HFF-Myc (cell line): ENCODE measurements at places on chromosomes 11 and 22.

DNA sequence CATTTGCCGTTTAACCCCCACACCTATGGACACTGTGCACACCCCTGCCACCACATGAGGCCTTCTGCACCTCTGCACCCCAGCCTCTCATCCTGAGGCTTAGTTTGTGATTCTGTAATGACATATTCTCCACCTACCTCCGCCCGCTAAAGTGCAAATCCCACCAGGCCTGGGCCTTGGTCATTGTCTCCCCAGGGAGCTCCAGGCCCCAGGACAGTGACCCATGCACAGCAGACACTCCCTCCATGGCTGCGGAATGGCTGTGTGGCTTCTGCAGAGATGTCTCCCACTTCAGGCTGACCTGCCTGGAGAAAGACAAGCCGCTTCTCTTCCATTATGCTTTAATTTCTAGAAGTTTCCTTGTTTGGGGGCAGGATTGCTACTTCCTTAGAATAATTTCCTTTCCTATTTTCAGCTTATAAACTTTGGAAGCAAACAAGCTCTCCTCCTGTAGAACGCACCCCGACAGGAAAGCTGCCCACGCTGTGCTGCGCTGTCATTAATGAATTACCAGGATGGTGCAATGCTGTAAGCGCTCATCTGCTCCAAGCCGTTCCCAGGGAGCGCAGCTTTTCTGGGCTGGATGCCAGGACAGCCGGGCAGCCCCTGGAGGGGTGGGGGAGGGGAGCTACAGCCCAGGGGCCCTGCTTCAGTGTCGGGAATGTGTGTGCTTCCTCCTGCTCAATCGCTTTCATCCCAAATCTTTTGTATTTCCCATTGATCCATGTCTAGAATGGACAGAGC, 618.0 kb downstream of the BRD1 start:
- DNase-seq, result no peak

DNA sequence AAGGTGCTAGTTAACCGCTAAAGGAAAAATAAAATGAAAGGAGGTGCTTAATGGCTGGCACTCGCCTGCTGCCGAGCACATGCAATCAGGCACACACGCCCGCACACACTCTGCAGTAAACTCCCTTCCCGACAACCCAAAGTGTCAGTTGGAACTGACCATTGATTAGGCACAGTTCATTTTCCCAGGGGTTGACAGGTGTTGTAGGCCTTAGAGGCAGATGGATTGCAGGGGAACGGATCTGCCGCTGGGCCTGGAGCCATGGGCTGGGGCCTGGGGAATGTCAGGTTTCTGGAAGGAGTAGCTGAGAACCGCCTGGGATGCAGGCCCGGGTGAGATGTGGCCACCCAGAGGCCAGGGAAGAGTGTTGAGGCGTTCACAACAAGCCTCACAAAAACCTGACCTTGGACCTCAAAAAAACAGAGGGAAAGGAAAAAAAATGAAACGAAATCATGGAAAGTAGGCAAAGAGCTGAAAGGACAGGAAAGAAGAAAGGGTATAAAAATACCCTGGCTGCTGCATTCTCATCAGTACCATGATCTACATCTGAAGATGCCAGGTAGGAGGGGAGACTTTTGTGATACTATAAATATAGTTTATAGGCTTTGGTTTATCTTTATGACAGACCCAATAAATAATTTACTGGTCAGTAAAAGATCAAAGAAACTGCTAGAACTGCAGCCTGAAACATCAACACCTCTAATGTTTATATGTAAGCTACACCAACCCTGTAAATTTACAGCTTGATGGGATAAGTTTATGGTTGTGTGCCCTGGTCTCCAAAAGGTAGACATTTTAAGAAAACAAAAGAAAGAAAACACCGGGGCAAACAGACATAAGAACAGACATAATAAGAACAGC, 313.4 kb downstream of the BUD13 start:
- no peak for DNase-seq

GRCh38 chr11:12705874-12706273, 31.7 kb downstream of the TEAD1 start:
- no peak for DNase-seq

DNA sequence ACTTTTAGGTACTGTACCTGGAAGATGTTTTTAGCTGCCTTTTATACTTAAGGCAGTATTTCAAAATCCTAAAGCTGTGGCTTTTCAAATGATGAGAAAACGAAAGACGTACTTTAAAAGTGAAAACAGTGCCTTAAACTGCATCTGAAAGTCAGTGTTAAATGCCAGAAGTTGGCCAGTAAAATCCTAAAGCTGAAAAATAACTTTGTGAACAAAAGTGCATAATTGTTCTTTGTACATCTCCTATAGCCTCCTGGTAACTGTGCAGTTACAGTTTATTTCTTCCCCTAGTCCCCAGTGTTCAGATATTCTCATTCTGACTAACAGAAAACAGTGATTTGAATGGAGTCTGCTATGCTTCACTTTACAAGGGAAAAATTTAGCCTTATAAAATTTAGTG, 6.8 kb downstream of the EED start:
- no peak for DNase-seq

DNA sequence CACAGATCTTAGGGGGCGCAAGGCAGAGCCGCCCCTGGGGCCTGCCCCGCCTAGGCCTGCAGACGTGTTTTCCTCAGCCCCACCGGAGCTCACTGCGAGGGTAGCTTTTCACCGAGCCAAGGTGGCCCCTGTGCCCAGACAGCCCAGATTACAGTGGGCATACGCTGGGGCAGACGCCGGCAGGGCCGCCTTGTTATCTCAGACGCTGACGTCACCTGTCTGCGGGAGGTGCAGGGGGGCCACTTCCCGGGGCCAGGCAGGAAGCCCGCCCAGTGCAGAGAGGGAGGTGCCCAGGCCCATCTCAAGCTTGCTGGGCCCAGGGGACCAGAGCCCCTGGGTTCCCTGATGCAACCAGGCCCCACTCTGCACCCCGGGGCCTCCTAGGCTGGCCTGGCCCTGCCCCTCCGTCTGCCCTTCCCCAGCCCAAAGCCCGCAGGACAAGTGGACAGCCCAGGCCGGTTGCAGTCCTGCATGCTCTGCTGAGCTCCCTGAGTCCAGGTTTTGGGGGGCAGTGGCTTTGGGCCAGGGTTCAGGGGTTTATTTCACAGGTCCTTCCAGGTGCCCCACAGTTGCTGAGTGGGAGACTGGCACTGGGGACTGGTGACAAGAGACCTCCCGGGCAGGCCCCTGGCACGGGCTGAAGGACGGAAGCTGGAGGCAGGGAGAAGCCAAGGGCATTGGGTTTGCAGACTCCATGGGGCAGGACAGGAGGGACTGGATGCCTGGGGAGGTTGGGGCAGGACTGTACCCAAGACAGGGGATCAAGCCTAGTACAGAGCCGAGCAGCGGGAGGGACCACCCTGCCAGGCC, 38.6 kb downstream of the IGF2 start:
- DNase-seq, result no peak

DNA sequence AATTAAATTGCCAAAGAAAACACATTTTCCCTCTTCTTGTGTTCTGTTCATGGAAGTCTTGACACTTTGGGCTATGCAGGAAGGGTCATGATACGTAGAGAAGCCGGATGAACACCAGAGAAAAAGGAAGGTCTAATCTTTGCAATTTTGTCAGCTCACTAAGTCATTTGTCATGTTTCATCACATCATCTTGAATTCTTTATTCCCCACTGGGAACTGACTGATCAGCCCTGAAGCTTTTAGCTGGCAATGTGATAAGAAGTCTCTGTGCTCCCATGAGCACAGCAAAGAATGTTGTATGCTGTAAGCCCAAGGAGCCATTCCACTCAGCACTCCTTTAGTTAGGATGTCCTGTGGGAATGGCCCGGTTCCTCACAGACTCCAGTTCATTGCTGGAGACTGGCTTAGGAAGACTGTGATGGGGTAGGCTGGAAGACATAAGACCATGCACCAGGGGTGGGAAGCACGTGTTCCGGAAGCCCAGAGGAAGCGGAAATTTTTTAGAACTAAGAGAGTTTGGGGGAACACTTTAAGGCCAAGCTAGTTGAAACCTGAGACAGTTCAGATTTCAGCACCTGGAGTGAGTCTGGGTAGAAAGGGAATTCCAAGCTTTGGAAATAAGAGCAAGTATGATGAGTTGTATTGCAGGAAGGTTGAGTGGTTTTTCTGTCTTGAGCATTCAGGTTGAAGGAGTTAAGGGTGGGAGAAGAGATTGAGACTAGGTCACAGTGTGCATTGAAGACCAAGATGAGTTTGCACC, 306.7 kb upstream of the MTNR1B start:
- DNase-seq, result no peak

DNA sequence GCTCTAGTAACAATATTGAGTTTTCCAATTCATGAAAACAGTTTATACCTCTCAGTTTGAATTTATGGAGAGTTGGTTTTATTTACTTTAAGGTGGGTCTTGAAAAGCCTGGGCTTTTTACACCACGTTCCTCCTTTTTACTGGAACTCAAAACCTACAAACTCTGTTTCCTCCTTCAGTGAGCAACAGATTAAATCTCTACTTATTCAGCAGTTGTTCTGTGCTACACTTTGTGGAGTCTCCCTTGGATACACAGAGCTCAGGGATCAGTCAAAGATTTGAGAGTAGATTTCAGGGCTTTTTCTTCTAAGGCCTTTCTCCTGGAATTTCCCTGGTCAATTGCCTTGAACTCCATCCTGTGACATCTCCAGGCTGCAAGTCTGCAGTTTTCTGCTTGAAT, 3.5 kb downstream of the NXPE1 start:
- no peak for DNase-seq

DNA sequence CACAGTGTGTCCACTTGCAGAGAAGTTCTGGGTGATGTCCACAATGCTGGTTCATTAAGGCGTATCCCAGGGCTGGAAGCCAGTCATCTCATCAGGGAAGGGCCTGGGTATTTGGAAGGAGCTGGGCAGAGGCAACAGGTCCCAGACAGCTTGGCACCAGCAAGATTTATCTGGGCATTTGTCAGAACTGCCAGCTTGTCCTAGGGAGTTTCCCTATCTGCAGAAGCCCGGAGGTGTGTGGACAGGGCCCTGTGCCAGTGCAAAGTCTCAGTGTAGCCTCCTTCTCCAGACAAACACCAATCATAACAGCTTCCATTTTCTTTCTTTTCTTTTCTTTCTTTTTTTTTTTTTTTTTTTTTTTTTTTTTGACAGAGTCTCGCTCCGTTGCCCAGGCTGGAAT, 125.3 kb upstream of the TIMP3 start:
- DNase-seq, result no peak

GRCh38 chr11:70826541-70827335, 425.6 kb downstream of the SHANK2 start:
- no peak for DNase-seq

DNA sequence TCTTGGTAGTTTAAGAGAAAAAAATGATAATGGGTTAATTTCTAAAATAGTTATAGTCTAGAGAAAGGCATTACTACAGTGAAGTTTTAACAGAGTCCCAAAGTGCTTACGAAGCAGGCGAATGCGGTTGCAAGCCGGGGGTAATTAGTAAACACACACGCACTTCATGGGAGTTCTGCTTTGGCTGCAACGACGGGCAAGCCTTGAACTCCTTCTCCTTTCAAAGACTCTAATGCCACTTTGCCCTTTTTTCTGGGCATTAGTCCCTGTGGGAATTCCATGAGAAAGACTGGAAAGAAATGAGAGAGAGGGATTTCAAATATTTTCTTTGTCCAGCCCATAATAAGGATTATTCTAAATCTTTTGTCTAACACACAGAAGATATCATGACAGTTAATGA, 66.1 kb downstream of the TENM4 start:
- no peak for DNase-seq

- DNase-seq, result no peak
Observed at GRCh38 chr11:44377914-44378321, 68.0 kb upstream of the ALX4 start.

GRCh38 chr11:65440831-65441499, 18.4 kb downstream of the NEAT1 start:
- DNase-seq, result no peak

- DNase-seq, result no peak
Observed at GRCh38 chr11:14374922-14375830, 16.2 kb upstream of the RRAS2 start.

- DNase-seq, result no peak
Observed at GRCh38 chr11:44988981-44989635, 38.4 kb upstream of the TP53I11 start.

- DNase-seq, result no peak
Observed at GRCh38 chr11:33787076-33787475, 12.8 kb upstream of the FBXO3 start.

DNA sequence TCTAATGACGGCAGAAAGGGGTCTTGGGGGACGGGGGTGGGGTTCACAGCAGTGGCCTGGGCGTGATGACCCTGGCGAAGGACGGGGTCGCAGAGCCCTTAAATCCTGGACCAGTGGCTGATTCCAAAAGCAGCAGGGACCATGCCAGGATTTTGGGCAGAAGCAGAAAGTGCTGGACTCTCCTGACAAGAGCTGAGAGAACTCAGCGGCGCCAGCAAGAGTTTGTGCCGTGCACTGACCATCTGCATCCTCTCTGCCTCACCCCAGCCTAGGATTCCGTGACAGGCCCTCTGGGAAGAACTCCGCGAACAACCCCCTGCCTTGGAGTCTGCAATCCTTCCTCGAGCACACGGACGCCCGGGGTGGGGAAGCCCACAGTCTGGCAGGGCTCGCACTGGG, 644 bp upstream of the NDUFV1 start:
- DNase-seq, result no peak

GRCh38 chr11:78022397-78023396, at the start of gene KCTD14:
KCTD14 (minus strand) TSS chr11:78023276; CDS start chr11:78023249, 27 bp downstream.
- DNase-seq, result no peak

- no peak for DNase-seq
Observed at GRCh38 chr22:46619240-46619829, 851 bp upstream of the GRAMD4 start.

- no peak for DNase-seq
Observed at GRCh38 chr11:44957040-44957515, 6.4 kb upstream of the TP53I11 start.

DNA sequence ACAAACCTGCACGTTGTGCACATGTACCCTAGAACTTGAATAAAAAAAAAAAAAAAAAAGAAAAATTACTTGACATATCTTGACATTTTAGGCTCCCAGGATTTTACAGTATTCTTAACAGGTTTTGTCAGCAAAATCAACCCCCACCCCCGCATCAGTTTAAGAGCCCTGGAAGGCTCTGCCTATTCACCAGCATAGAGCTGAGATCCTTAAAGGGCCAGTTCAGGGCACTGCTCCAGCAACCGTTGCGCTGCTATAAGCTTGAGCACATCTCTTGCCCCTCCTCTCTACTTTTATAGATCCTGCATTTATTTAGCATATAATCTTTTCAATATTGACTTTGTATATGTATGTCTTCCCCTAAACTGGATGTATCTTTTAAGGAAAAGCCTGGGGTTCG, 697 bp upstream of the PAFAH1B2 start:
- peak; percentile 33 for DNase-seq
